ENCODE measurements at places on chromosomes 4 and X. TPM values are rescaled to one million over a fixed set of nuclear protein-coding genes. Genes with fewer than 3 reads are reported as not detected.

DNA sequence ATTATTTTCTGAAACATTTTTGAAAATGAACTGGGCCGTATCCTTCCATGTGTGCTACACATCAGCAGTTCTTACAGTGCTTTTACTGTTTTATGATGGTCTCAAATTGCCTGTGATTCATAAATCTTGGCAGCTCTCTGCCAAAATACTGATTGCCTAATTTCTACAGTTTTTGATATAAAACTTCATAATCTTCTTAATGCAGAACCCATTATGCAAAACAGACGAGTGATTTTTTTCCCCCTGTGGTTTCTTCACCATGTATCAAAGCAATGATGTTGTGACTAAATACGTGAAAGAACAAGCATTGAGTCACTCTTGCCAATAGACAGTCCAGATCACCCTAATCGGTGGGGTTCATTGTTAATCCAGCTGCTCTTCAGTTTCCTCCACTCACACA, 156.4 kb upstream of the WDR1 start:
- DNase-seq: no peak

DNA sequence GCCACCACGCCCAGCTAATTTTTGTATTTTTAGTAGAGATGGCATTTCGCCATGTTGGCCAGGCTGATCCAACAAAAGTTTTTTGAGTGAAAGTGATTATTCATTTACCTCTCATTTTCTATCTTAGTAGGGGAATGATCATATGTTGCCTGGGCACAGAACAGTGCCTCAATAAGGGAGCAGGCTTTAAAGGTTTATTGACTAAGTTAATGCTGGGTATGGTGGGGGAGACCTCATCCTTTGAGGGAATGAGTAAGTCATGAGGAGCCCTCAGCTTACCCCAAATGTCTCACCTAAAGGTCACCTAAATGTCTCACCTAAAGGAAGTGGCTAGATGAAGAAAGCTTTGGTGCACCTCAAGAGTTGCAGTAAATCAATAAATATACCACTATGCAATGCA, 109.0 kb downstream of the CLCN4 start:
- DNase-seq: no peak

The SPARCL1 gene
- 361 TPM for total RNA-seq

DNA sequence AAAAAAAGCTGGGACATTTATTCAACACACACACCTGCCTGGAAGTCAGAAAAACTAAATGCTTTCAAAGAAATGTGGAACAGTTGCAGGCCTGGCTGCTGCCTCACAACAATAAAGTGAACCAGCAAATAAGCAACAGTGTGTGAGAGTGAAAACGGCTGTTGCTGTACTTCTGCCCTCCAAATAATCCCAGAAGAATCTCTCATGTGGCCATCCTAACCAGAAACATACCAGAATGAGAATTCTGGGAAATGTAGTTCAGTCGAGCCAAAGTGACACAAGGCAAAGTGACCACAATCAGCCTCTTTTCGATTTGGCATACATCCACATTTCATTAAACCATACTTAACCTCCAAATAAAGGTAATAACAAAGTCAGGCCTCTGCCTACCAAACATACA, 204.5 kb downstream of the SLC7A11 start:
- no peak for DNase-seq

DNA sequence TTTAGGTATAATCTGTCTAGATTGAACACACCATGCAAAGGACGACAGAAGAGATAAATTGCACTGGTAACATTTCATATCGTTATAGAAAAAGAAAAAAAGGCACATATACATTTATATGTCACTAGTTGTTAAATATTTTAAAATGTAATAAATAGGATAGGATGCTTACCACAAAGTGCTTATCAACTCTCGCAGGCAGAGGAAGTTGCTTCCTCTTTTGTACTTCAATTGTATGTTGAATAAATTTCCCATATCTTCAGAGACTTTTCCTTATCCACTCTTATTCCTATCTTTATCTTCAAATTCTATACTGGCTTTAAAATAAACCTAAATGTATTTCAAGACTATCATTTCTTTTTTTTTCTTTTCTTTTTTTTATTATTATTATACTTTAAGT, 163.3 kb upstream of the SPOCK3 start:
- DNase-seq: no peak

- DNase-seq: no peak
Measured at GRCh38 chrX:115948018-115948923, 222.3 kb upstream of the AGTR2 start.

DNA sequence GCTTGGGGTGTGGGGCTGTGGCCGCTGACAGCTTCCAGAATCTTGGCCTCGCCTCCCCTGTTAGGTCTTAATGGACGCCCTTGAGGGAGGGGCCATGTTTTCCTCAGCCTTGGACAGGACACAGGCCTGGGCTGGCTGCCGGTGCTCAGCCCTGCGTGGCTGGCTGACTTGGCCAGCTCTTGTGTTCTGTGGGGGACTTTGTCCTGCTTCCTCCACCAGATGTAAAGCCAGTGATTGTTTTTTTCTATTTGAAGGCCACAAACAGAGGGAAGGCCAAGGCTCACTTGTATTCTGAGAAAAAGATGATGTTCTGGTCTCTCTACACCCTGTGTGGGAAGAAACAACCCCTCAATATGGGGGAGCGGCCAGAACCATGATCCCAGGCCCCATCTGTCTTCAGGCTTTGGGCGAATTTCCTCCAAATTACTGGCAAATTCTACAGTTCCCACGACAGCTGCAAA, 71.3 kb downstream of the HTRA3 start:
- peak; percentile 94 for DNase-seq

DNA sequence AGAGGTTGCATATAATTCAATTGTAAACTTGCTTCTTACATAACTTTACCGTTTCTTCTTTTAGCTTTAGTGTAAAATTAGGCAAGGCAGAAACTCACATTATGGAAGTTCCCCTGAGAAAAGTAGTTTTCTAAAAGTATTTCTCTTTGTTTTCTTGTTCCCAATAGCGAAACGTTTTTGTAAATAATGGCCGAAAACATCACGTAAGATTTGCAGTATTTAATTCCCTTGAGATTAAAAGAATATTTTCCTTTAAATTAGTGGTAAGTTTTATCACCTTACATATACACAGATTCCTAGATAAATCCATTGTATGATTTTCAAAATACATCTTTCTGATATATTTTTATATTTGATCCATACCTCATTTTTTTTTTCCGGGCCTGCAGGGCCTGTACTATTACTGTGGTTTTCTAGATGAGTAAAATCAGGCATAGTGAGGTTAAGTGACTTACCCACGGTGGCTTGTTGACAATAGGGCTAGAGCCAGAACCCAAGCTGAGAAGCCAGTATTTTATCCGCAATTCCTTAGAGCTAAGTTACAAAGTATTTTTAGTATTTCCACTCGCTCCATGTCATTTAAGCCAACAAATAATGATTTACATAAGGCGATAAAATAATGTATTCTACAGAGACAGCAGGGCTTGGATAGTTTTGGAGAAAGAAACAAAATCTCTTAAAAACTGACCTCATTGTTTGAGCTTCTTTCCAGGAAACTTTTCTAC, 82.2 kb upstream of the VEGFC start:
- DNase-seq: no peak

The ACOX3 gene
- total RNA-seq: 22.5 TPM

GRCh38 chrX:8403988-8404387, 60.6 kb upstream of the VCX3B start:
- no peak for DNase-seq

GRCh38 chr4:173504181-173504503, 25.9 kb downstream of the HAND2 start:
- DNase-seq: no peak

The P2RY4 gene
- not detected for total RNA-seq

DNA sequence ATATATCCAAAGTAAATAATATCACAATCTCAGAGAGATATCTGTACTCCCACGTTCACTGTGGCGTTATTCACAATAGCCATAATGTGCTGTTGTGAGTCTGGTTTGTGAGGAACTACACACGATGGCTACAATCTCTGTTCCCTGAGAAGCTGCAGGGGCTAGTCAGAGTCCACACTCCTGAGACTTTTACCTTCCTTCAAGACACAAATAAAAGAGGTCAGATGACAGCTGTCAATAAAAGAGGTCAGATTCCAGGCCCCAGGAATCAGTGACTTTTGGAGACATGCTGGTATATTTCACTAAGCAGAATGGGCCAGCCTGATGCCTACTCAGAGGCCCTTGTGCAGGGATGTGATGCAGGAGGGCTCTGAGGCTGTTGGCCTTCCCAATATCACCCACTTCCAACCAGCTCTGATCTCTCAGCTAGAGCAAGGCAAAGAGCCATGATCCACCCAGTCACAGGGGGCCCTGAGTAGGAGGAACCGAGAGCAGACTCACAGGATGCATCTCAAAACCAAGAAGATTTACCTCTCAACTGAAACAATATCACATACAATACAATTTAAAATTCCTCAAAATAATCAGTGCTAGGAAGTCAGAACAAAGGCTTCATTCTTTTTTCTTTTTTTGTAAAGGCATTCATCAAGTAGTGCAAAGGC, 13.8 kb downstream of the FRYL start:
- no peak for DNase-seq

GRCh38 chrX:154855256-154855655, 20.8 kb upstream of the SMIM9 start:
- no peak for DNase-seq

- no peak for DNase-seq
Measured at GRCh38 chr4:69156913-69157312, 57.6 kb downstream of the UGT2B11 start.

The XAGE2 gene
- not detected for total RNA-seq

- DNase-seq: no peak
Measured at GRCh38 chr4:86909546-86910295, 17.5 kb upstream of the C4orf36 start.

DNA sequence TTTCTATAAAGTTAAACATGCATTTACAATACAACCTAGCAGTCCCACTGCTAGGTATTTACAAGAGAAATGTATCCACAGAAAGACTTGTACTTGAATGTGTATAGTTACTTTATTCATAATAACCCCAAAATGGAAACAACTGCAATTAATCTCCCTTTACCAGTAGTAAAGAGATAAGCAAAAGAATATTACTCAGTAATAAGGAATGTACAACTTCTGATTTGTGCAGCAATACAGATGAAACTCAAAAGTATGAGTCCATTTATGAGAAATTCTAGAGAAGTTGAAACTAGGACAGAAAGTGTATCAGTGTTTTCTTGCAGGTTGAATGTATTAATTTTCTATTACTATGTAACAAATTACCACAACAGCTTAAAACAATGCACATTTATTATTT, 15.2 kb downstream of the USP53 start:
- no peak for DNase-seq

GRCh38 chr4:4631150-4631549, 89.3 kb upstream of the STX18 start:
- DNase-seq: no peak

DNA sequence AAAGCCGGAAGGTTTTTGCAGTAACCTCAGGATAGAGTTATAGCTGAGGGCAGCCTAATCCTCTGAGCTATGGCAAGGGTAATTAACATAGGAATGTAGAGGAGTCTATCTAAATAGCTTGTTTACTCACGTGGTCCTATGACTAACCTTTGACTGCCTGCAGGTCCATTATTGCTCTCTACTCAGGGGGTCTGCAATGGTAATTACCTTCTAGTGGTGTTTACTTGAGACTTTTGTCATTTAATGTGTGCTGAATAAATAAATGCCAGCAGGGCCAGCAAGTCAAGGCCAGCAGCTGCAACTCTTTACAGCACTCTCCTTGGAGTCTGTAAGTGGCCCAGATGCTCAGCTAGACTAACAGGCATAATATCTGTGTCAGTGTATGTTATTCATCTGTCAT, 212.7 kb upstream of the FMR1 start:
- DNase-seq: no peak

- no peak for DNase-seq
Measured at GRCh38 chrX:85964744-85965143, 82.6 kb downstream of the CHM start.

DNA sequence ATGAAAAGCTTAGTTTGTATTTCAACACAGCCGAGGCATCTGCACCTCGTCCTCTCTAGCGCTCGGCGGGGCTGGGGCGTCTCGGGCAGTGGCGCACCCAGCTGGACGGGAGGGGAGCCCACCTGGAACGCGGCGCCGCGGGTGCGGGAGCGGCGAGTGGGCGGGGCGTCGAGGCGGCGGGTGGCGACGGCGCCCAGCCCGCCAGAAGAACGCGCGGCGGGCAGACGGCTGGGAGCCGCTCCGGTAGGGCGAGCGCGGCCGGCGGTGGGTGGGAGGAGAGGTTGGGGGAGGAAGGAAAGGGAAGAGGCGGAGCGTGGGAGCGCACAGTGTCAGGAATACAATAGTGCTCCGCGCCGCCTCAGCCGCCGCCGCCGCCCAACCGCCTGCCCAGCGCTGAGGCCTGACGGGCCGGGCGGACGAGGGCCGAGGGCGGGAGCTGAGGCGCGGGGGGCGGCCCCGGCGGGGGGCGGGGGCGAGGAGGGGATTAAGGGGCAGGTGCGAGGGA, at the start of gene JADE3:
JADE3 (plus strand) TSS at position 324 of the 505 bp plus-strand sequence. CDS start 72,474 bp downstream, outside the sequence.
- peak; percentile 85 for DNase-seq

GRCh38 chr4:186844059-186844681, 120.5 kb upstream of the FAT1 start:
- peak; percentile 49 for DNase-seq

DNA sequence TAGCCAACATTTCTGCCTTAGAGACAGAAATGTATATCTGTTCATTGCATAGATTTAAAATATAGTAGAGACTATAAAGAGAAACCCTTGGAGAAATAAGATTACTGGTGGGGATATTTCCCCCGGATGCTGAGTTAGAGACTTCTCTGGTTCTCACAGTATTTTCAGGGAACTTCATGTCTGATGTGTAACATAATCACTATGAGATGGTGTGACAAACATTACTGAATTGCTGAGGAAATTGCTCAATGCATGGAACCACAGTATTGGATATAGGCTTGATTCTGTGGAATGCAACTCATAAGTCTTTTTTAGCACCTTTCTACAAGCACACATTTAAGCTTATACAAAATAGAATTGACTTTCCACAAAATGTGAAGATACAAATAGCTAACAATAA, 152.7 kb downstream of the SOWAHB start:
- DNase-seq: no peak

The IBSP gene
- not detected for total RNA-seq

The MED28 gene
- total RNA-seq: 18.1 TPM

DNA sequence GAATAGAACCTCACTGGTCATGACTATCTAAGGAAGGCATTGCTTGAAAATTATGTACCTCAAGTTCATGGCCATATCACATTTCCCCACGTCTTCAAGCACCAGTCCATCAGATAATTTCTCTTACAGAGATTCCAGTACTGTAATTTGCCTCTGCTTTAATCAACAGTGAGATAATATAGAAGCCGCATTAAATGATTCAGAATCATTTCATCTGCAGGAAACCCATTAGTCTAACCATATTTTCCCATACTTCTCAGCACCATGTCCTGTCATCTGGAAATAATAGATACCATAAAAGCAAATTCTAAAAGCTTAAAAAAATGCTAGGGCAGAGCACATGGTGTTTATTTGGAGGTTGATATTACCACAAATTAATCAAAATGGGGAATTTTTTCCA, 310.3 kb upstream of the SLIT2 start:
- no peak for DNase-seq

All from Right ventricle myocardium superior (tissue), 1 donor.